ENCODE measurements at places on chromosomes 4 and X.

DNA sequence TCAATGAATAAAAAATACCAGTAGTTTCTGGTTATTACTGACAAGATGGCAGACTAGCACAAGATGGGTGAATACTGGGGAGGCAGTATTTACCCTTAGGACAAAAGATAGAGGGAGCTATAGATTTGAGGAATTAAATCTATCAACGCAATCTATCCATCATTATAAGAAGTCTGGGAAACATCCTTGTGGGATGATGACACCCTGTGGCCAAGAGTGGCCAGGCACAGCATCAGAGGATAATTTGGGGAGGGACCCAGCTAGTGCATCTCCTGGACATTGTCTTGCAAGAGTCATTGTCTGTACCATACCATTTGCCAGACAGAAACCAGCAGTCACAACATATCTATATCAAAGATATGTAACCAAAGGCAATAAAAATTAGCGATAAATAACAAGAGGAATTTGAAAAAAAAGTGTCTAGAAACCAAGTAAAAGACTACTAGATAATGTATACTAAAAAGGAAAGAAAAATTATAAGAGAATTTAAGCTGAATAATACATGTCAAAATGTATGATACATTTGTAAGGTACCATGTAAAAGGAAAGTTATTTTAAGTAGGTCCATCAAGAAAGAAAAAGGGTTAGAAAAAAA lies 22.9 kb downstream of the KCTD8 start:
- peak; percentile 69 for DNase-seq

DNA sequence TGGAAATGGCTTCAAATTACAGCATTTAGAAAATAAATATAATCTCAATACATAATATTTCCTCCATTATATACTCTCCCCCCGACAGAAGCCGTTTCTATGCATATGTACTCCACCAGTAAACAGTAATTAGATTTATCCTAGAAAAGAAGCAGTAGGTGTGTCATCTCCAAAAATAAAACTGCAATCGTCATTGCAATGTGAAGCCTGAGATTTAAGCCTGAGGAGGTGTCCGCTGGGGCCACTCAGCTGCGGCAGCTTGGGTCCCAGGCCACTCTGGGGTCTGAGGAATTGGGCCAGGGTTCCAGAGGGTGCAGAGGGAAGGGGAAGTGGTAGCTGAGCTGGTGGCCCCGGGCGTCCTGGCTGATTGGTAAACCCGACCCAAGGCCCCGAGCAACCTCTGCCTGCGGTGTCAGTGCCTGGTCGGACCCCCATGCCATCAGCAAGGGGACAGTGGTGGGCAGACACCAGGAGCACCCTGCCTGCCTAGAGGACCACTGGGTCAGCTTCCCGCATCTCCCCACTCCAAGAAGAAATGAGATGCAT lies 7.8 kb upstream of the MXD4 start:
- no peak for DNase-seq

DNA sequence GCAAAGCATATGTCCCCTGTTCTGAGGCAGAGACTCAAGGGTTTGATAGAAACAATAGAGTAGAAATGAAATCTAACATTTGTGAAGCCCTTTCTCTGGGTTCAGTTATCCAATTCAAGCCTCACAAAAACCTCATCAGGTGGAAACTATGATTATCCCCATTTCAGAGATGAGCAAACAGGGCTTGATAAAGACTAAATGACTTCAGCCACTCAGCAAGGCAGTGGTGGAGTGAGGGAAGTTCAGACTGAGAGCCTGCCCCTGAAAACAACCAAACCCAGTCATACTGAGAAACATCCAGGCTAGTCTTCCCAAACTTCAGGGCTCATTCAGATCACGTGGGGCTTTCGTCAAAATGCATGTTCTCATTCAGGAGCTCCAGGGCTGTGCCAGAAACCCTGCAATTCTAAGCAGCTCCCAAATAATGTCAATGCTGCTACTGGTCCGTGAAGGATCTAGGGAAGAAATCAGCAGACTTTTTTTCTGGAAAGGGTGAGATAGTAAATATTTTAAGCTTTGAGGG lies 109.6 kb upstream of the KIT start:
- no peak for DNase-seq

GRCh38 chr4:21947791-21948346 lies 703 bp downstream of the KCNIP4 start:
- no peak for DNase-seq

GRCh38 chrX:13396924-13397323 lies 77.1 kb upstream of the ATXN3L start:
- no peak for DNase-seq

GRCh38 chr4:168731706-168732414 lies 235.0 kb downstream of the PALLD start:
- DNase-seq: no peak

GRCh38 chrX:46648660-46649059 lies 75.1 kb downstream of the CHST7 start:
- no peak for DNase-seq

DNA sequence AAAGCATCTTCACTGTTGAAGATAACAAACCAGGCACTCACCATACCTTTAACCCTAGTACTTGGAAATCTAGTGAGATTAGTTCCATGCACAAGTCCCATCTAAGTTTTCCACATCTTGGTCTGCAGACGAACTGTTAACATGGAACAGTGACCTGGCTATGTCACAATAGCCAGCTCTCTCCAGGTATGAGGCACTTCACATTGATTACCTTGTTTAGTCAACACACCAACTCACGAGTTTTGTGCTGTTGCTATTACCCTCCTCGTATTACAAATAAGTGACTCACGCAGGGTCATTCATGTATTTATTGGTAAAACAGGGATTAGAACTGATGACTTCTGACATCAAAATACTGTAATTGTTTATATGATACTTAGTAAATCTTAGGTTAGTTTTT lies 36.4 kb upstream of the FRAS1 start:
- DNase-seq: no peak

GRCh38 chr4:7624396-7624980 lies 189.8 kb upstream of the PSAPL1 start:
- no peak for DNase-seq

DNA sequence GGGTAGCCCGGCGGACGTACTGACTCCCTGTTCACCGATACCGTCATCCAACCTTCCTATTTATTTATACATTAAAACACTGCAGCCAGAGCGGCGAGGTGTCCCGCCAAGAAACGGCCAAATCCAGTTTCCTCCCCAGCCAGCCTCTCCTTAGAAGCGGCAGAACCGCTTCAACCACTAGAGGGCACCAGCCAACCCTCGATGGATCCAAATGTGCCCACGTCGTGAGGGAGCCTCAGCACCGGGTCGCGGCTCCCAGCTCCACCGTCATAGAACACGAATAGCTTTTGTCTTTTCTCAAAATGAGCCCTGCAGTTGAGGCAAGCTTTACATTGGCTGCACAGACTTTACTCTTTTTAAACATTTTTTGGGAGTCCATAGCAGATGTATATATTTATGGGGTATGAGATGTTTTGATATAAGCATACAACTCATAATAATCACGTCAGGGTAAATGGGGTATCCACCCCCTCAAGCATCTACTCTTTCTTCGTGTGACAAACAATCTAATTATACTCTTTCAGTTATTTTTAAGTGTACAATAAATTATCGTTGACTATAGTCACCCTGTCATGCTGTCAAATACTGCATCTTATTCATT lies 13.0 kb upstream of the HELT start:
- peak; percentile 87 for DNase-seq

DNA sequence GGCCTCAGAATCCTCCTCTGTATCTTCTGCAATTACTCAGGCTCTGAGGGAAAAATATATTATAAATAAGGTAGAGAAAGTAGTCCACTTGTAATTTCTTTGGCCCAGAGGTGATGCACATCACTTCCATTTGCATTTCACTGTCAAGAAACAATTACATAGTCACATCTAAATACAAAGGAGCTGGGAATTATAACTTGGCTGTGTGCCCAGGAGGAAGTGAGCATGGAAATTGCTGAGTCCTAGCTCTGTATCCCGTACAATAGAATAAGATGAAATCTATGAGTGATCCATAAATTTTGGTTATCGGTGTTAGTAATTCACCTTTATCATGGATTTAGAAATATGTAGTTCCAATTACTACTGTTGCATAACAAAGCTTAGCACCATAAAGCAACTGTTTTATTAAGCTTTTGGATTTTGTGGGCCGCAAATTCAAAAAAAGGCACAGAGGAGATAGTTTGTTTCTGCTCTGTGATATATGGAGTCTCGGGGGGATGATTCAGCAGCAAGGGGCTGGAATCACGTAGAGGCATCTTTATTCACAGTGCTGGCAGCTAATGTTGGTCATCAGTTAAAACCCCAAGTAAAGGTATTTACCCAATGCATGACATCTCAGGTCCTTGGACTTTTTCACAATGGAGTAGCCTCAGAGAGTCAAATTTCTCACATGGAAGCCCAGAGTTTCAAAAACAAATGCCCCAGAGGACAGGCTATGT lies 241.4 kb upstream of the GALNT7 start:
- no peak for DNase-seq

DNA sequence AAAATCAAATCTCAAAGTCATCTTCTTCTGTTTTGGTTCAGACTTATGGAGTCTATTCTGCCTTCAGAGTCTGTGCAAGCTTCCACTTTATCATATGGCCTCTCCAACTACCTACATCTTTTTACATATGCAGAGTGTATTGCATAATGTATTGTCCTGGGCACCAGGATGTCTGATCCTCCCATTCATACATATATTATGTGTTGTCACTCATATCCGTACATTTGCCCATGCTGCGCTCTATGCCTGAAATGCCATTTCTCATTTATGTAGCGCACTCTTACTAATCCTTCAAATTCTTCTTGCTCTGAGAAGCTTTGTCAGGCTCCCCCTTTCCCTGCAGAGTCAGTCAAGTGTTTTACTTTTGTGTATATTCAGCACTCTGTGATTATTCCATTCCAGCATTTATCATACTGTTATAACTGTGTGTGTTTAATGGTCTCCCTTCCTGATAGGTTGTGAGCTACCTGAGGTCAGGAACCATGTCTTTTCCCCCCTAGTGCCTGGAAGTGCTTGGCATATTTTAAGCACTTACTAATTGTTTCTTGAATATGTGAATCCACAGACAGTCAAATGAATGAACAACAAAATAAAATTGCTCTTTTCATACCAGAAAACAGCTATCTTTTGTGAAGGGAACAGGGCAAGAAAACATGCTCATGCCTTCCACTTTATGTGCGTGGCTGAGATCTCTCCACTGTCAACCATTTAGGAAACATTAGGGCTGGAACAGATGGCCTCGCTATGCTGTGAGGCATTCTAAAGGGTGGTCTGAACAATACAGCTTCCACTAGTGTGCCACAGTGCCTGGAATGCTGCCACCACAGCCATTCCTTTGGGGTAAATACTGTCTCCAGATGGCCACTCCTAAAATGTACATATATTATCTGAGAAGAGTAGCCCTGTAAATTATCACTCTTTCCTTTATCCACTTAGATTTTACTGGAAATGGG lies 81.8 kb downstream of the GLUD2 start:
- no peak for DNase-seq

GRCh38 chr4:147731580-147732517 lies at the start of gene ARHGAP10:
Gene ARHGAP10 (plus strand): TSS chr4:147732088. CDS start chr4:147732302, 214 bp downstream.
- peak; percentile 71 for DNase-seq

DNA sequence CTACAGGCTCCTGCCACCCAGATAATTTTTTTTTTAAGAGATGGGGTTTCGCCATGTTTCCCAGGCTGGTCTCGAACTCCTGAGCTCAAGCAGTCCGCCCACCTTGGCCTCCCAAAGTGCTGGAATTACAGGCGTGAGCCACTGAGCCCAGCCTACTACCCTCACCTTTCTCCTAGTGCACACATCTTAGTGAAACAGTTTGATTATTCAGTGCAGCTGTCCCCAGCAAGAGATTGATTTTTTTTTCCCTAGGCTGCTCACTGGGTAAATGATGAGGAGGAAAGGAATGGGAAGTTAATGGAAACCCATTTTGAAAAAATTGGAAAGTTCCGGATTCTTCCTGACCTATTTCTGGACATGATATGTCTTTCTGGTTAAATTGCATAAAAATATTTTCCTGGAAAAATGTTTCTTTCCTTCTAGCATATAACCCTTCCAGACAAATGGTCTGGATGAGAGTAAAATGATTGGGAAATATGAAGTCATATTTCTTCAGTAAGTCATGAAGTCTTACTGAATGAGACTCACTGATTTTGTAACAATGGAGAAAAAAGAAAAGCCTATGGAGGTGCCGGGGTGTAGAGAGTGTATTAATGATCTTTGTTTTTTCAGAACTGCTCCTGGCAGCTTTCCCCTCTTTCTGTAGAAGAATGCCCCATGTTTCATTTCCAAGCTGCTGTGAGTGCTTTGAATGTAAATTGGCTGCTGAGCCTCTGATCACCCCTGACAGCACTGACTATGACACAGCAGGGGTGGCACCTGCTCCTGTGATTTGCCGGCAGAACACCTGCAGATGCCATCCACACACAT lies 19.5 kb upstream of the ZNF41 start:
- no peak for DNase-seq

Measured in glutamatergic neuron (in vitro differentiated cells).